Neuronal stem cell (in vitro differentiated cells): ENCODE measurements at places on chromosomes 16 and 17.

DNA sequence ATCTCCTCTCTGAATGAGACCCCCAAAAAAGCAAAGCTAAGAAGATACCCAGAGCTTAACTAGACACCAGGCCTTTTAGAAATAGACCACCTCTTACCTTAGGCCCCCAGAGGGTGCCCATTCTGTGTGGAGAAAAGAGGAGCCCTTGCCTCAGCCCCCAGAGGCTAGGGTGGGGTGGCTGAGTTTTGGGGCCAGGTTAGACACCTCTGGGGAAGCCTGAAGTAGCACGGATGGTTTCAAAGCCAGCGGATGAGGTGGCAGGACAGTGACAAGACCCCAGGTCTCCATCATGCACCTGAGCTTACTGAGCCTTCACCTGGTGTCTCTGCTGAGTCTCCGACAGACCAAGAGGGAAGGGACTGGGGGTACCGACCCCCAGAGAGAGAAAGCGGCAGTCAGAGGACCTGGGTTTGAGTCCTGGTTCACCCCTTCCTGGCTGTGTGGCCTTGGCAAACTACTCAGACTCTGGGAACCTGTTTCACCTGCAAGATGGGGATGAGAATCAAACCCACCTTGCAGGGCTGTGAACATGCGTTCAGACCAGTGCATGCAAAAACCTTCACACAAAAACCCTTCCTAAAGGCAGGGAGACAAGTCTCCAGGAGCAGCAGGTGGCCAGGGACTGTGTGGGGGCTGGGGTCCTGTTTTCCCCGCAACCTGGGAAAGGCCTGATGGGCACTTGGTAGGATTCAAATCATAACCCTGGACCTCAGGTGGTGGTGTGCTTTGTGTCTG is 7.7 kb downstream of the SCGB1C2 start:
- no peak overlapping the region for H3K4me3 ChIP-seq
- H3K27me3 ChIP-seq, result peaks cover 9% of the 10 kb centered on the region
- H3K4me1 ChIP-seq, result no peaks in the 10 kb centered on the region
- no peaks in the 10 kb centered on the region for H3K36me3 ChIP-seq
- no peak for DNase-seq

DNA sequence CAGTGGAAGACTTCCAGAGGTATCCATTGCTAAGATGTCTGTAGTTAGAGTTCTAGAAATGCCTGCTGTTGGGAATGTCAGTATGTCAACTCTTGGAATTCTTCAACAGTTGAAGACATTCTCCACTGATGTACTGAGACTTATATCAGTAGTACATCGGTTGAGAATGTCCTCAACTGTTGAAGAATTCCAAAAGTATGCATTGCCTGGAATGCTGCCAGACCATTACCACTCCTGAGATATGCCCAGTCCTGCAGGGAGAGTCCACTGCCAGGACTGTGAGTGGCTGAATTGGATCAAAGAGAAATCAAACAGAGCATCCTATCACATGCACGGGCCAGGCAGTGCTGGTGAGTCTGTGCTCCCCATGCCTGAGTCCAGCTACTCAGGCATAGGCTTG is 42.0 kb downstream of the IL21R start:
- H3K27me3 ChIP-seq, result no peaks in the 10 kb centered on the region
- DNase-seq, result no peak
- H3K36me3 ChIP-seq, result no peaks in the 10 kb centered on the region
- no peak overlapping the region for H3K27ac ChIP-seq

- peaks cover 5% of the 10 kb centered on the region for H3K4me1 ChIP-seq
- H3K36me3 ChIP-seq, result no peaks in the 10 kb centered on the region
- H3K27ac ChIP-seq, result no peak overlapping the region
- no peak for DNase-seq
- H3K4me3 ChIP-seq, result no peak overlapping the region
Observed at GRCh38 chr17:59413014-59413766, 81.7 kb downstream of the YPEL2 start.

- no peaks in the 10 kb centered on the region for H3K36me3 ChIP-seq
Observed at GRCh38 chr17:259341-259976, 78.0 kb upstream of the DOC2B start.

DNA sequence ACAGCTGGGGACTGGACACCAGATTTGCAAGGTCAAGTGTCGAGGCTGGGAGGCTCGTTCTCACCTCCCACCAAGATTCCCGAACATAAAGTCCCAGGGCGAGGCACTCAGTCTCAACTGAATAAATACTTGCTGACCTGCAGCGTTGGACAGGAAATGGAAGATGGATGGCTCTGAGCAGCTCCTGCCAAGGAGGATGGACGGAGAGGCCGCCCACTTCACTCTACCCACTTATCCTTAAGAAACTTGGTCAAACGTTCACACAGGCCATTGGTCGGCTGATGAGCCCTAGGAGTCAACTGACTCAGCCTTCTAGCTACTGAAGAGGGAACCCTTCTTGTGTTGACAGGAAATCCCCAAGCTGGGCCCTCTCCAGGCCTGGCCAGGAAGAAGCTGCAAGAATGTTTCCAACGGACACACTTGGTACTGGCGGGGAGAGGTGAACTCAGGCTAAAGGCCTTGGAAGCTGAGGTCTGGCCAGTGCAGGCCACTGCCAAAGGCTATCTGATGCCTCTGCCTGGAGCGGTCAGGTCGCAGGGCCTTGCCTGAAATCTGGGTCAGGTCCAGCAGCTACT is 50.0 kb downstream of the VAC14 start:
- H3K4me1 ChIP-seq, result peaks cover 39% of the 10 kb centered on the region
- H3K27me3 ChIP-seq, result no peaks in the 10 kb centered on the region
- H3K4me3 ChIP-seq, result no peak overlapping the region
- H3K27ac ChIP-seq, result no peak overlapping the region
- no peak for DNase-seq

- no peaks in the 10 kb centered on the region for H3K27me3 ChIP-seq
- H3K4me3 ChIP-seq, result no peak overlapping the region
- no peak for DNase-seq
- no peaks in the 10 kb centered on the region for H3K4me1 ChIP-seq
Observed at GRCh38 chr17:62134397-62134796, 69.3 kb upstream of the MED13 start.

GRCh38 chr17:199191-199604 is 17.7 kb upstream of the DOC2B start:
- H3K27me3 ChIP-seq, result no peaks in the 10 kb centered on the region
- no peak overlapping the region for H3K4me3 ChIP-seq
- DNase-seq, result no peak

DNA sequence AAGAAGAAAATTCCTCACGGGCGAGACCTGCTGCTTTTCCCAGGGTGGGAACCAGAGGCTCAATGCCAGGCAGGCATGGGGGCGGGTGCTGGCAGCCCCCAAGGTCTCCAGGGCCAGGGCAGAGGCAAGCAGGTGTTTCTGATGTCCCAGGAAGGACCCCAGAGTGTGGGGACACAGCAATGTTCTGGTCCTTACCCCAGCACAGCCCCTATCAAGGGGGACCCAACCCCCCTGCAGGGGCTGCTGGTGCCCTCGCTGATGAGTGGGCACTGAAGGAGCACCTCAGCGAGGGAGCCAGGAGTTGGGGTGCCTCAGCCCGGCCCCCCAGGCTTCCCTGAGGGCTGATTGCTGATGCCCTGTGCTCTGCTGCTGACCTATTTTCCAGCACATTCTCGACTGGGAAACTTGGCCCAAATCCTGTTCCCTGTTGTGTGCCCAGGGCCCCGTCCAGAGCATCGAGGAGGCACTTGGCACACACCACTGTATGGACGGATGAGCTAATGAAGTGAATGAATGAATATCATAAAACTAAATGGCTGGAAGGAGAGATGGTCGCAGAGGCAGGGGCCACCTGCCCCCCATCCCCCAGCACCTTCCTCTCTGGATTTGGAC is 2.8 kb downstream of the DBNDD1 start:
- H3K4me3 ChIP-seq, result no peak overlapping the region
- peaks cover 12% of the 10 kb centered on the region for H3K4me1 ChIP-seq
- no peak for DNase-seq
- no peak overlapping the region for H3K27ac ChIP-seq
- H3K27me3 ChIP-seq, result peaks cover 61% of the 10 kb centered on the region
- no peaks in the 10 kb centered on the region for H3K36me3 ChIP-seq

DNA sequence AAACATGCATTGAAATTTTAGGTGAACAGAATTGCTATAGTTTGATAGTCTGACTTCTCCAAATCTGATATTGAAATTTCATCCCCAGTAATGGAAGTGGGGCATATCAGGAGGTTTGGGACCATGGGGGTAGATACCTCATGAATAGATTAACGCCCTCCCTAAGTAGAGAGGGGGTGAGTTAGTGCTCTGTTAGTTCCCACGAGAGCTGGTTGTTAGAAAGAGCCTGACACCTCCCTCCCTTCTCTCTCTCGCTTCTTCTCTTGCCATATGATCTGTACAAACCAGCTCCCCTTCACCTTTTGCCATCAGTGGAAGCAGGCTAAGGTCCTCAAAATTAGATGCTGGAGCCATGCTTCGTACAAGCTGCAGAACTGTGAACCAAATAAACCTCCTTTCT is 78.8 kb downstream of the BRIP1 start:
- H3K4me3 ChIP-seq, result no peak overlapping the region
- H3K27ac ChIP-seq, result no peak overlapping the region
- H3K36me3 ChIP-seq, result peaks cover 67% of the 10 kb centered on the region

DNA sequence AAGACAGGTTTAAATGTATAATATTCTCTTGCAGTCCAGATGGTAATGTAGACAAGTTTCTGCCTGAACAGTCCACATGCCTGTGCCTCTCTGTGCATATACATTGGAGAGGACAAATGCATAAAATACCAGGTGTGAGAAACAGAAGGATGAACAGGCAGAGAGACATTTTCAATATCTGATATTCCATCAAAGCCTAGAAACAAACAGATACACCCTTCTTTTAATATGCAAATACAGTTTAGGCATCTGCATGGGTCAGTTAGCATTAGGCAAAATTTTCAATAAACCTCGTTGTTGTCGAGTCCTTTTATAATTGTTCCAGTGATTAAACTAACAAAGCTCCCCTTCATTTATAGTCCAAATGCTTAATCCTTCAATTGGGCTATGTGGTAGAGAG is 897 bp downstream of the OMG start:
- no peaks in the 10 kb centered on the region for H3K27me3 ChIP-seq
- no peak for DNase-seq
- peaks cover 2% of the 10 kb centered on the region for H3K4me1 ChIP-seq

DNA sequence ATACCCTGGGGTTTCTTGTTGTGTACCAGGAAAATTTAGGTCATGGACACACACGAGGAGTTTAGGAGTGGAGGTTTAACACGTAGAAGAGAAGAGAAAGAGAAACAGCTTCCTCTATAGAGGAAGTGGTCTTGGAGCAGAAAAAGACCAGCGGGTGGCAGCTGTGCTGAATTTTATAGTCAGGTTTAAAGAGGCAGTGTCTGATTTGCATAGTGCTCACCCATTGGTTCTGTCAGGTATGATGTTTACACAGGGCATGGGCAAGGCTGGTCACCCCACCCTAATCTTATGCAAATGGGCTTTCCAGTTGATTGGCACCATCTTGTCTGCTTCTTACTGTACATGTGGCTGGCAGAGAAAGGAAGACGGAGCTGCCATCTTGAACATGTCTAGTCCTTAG is 309.0 kb downstream of the CDH13 start:
- no peaks in the 10 kb centered on the region for H3K27me3 ChIP-seq
- H3K27ac ChIP-seq, result no peak overlapping the region
- H3K36me3 ChIP-seq, result no peaks in the 10 kb centered on the region
- no peaks in the 10 kb centered on the region for H3K4me1 ChIP-seq

GRCh38 chr16:73420676-73421075 is 372.7 kb upstream of the ZFHX3 start:
- no peak overlapping the region for H3K4me3 ChIP-seq
- no peaks in the 10 kb centered on the region for H3K27me3 ChIP-seq
- no peaks in the 10 kb centered on the region for H3K36me3 ChIP-seq
- no peaks in the 10 kb centered on the region for H3K4me1 ChIP-seq
- H3K27ac ChIP-seq, result no peak overlapping the region

DNA sequence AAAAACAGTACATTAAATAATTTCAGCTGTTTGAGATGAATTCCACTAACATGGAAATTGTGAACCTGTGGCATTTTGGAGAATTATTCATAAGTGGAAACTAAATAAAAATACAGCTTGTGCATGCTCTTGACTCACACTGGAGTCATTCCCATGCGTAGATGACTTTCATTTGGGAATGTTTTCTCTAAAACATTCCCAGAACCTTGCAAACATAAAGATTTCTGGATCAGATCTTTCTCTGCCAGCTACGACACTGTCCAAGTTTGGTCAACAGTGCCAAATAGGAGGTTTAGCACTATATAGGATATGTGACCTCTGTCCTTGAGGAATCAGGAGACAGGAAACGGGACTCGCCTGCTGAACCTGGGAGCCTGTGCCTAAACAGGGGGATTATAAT is 400.9 kb downstream of the SLC39A11 start:
- no peaks in the 10 kb centered on the region for H3K36me3 ChIP-seq
- no peaks in the 10 kb centered on the region for H3K27me3 ChIP-seq
- H3K4me3 ChIP-seq, result no peak overlapping the region

DNA sequence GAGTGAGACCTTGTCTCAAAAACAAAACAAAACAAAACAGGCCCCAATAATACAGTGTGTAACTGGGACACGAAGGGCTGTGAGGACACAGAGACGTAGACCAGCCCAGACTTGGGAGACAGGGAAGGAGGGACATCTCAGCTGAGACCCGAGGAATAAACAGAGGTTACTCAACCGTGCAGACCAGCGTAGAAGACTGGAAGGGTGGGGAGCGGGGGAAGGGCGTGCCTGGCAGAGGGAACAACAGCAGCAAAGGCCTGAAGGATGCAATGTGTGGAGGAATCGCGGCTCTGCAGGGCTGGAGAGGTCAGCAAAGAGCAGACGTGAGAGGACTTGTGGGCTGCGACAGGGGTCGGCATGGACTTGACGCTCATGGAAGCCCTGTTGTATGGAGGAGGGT is 11.6 kb upstream of the CES4A start:
- no peaks in the 10 kb centered on the region for H3K36me3 ChIP-seq
- H3K27me3 ChIP-seq, result peaks cover 6% of the 10 kb centered on the region

GRCh38 chr16:89123831-89124100 is 30.1 kb downstream of the ACSF3 start:
- no peaks in the 10 kb centered on the region for H3K27me3 ChIP-seq
- no peaks in the 10 kb centered on the region for H3K4me1 ChIP-seq
- no peak for DNase-seq
- H3K36me3 ChIP-seq, result peaks cover 30% of the 10 kb centered on the region
- no peak overlapping the region for H3K4me3 ChIP-seq

DNA sequence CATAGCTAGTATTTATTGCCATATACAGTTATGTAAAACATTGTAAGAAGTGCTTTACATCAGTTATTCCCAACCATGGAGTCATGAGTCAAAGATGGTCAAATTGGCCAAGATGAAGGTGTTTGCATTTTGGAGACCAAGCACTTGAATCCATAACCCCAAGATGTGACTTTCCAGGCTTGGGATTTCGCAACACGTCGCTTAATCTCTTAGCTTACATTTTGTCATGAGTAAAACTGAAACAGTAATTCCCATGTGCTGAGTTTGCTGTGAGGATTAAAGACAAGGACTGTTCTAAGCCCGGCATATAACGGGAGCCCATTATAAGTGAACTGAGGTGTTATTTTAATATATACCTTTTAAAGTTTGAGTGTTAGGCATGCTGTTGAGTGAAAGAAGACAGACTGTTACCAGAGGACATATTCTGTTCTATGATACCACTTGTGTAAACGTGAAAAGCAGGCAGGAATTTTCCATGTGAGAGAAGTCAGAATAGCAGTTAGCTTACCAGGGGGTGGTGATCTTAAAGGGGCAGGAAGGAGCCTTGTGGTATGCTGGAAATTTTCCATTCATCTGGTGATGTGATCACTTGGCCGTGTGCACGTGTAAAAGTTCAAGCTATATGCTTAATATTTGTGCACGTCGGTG is 484.9 kb downstream of the WWOX start:
- no peak overlapping the region for H3K27ac ChIP-seq
- no peak overlapping the region for H3K4me3 ChIP-seq
- no peak for DNase-seq
- H3K27me3 ChIP-seq, result no peaks in the 10 kb centered on the region
- no peaks in the 10 kb centered on the region for H3K4me1 ChIP-seq

GRCh38 chr17:79592198-79592597 is 18.7 kb downstream of the RBFOX3 start:
- H3K4me3 ChIP-seq, result peak overlapping the region; percentile 69
- DNase-seq, result no peak
